Thyroid gland (tissue), 4 donors: ENCODE measurements at places on chromosomes 2 and 18. TPM values are rescaled to one million over a fixed set of nuclear protein-coding genes. Genes with fewer than 3 reads are reported as not detected.
A peak's percentile ranks its signal among the peaks of the same experiment; 100 is the strongest.

DNA sequence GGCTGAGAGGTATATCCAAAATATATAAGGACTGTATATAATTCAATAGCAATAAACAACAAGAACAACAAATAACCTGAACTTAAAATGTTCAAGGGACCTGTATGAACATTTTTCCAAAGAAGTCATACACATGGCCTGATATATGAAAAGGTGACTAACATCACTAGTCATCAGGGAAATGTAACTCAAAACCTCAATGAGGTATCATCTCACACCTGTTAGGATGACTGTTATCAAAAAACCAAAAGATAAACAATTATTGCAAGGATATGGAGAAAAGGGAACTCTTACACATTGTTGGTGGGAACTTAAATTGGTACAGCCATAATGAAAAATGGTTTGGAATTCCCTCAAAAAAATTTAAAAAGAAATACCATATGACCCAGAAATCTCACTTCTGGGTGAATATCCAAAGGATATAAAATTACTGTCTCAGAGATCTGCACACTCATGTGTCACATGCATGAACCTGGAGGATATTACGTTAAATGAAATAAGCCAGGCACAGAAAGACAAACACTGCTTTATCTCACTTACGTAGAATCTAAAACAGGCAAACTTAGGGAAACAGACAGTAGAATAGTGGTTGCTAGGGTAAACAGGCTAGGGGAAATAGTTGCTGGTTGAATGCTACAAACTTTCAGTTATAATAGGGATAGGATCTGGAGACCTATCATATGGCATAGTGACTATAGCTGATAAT is 334.5 kb upstream of the MMADHC start:
- H3K4me1 ChIP-seq, result no peaks in the 10 kb centered on the region
- no peaks in the 10 kb centered on the region for H3K27me3 ChIP-seq

- DNase-seq, result no peak
- no peaks in the 10 kb centered on the region for H3K36me3 ChIP-seq
- H3K27ac ChIP-seq, result peak overlapping the region; percentile 97
- peaks cover 19% of the 10 kb centered on the region for H3K4me1 ChIP-seq
- H3K27me3 ChIP-seq, result no peaks in the 10 kb centered on the region
Measured at GRCh38 chr2:88054782-88055370, 707 bp downstream of the KRCC1 start.

The CRYBA2 gene
- not detected for total RNA-seq

The RAD51AP2 gene
- 0.11 TPM for total RNA-seq

The REG3G gene
- total RNA-seq, result not detected

DNA sequence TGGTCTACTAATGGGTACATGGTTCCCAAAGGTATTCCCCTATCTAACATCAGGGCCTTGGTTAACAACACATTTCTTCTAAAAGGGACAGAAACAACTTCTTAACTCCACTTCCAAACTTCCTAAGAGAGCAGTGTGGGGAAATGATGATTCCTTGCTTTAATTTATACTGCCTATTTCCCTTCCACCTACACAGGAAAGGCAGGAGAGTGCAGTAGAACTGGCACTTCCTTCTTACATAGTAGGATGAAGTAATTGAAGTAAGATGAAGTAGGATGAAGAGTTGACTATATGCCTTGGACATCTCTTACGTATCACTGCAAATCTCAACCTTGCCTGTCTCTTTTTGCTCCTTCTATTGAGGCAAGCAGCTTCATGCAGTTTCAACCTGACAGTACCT is 54.7 kb downstream of the CD28 start:
- H3K27ac ChIP-seq, result no peak overlapping the region
- DNase-seq, result no peak
- no peaks in the 10 kb centered on the region for H3K27me3 ChIP-seq
- H3K36me3 ChIP-seq, result no peaks in the 10 kb centered on the region
- H3K4me3 ChIP-seq, result no peak overlapping the region

GRCh38 chr2:11898576-11898975 is 152.1 kb downstream of the LPIN1 start:
- no peaks in the 10 kb centered on the region for H3K36me3 ChIP-seq
- H3K27ac ChIP-seq, result no peak overlapping the region
- DNase-seq, result no peak
- H3K4me3 ChIP-seq, result no peak overlapping the region

GRCh38 chr2:238238766-238239542 is 884 bp downstream of the HES6 start:
- H3K4me3 ChIP-seq, result no peak overlapping the region
- DNase-seq, result peak; percentile 19
- no peaks in the 10 kb centered on the region for H3K36me3 ChIP-seq
- no peaks in the 10 kb centered on the region for H3K27me3 ChIP-seq
- H3K27ac ChIP-seq, result no peak overlapping the region

GRCh38 chr2:142495141-142495540 is 364.3 kb upstream of the LRP1B start:
- no peak overlapping the region for H3K4me3 ChIP-seq
- no peak overlapping the region for H3K27ac ChIP-seq
- H3K27me3 ChIP-seq, result no peaks in the 10 kb centered on the region
- no peaks in the 10 kb centered on the region for H3K4me1 ChIP-seq

GRCh38 chr2:66925128-66925527 is 472.0 kb upstream of the ETAA1 start:
- DNase-seq, result no peak
- no peaks in the 10 kb centered on the region for H3K27me3 ChIP-seq
- no peaks in the 10 kb centered on the region for H3K4me1 ChIP-seq
- H3K27ac ChIP-seq, result no peak overlapping the region

The UPP2 gene
- not detected for total RNA-seq

The ATG4B gene
- 83.0 TPM for total RNA-seq
